Stimulated activated CD4-positive, alpha-beta T cell treated with anti-CD3 and anti-CD28 coated beads, Interleukin-12 subunit alpha, Interleukin-12 subunit beta, amount 100 ng/mL, for 48 hours (primary cell): ENCODE measurements at places on chromosomes 11 and 22.

DNA sequence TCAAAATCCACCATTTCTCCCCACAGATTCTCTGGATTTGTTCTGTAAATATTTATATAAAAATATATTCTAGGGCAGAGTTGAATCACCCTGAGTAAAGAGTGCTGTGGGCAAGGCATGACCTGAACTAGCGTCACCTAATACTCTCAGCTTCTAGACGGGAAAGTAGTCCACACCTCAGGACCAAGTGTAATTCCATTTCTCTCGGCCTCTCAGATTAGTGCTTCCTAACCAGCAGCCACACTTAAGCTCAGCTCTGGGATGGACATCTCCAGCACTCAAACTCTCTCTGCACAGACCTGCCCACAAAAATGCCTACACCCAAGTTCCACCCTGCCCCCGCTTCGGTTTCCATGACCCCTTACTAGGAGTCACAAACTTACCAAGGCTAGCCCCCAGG, 5.3 kb downstream of the SPTBN2 start:
- no peak for DNase-seq

- no peak for DNase-seq
Measured at GRCh38 chr11:14634813-14635212, 8.8 kb upstream of the PDE3B start.

- DNase-seq = no peak
Measured at GRCh38 chr11:9664276-9665171, 647 bp downstream of the SWAP70 start.

DNA sequence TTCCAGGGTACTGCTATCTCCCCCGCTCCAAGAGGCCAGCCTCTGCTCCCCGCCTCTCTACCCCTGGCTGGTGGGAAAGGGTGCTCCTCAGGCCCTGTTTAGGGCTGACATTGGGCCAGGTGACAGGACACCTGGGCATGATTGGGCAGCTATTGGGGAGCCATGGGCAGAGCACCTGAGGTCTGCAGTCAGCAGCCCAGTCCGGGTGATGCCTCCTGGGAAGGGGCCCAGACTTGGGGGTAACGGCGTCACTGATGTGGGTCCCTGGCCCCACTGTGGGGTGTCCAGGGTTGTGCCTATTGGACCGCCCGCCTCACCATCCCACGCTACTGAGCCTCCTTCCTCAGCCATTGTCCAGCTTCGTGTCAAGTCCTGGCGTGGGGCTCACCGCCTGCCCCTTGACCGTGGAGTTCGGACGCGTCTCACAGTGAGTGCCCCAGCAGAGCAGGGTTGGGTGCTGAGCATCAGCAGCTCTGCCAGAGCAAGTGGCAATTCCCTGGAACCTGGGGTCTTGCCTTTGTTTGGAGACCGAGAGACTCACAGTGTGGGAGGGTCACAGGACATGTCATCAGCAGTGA, 2.8 kb upstream of the GATD1 start:
- no peak for DNase-seq

DNA sequence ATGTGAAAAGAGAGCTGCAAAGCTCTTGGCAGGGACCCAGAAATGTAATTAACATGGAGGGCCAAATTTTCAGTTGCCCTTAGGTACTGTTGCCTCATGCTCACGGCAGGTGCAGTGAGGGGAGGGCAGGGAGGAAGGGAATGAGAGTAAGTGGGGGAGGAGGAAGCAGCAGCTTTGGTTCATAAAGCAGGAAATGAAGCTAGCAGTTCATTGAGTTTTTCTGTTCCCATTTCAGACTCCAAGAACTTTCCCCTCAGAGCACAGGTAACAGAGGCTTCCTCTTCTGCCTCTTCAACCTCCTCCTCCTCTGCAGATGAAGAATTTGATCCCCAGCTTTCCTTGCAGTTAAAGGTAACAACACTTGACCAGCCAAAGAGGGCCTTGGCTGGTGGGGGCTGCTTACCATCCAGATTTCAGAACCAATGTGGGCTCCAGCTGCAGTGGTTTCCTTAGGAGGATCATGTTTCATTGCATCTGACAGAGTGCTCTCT, 57.9 kb upstream of the PARVA start:
- DNase-seq = no peak
